NCI-H187 treated with DMSO at 0.1 percent for 48 hours (cell line): ENCODE measurements at places on chromosomes 7 and 10.

DNA sequence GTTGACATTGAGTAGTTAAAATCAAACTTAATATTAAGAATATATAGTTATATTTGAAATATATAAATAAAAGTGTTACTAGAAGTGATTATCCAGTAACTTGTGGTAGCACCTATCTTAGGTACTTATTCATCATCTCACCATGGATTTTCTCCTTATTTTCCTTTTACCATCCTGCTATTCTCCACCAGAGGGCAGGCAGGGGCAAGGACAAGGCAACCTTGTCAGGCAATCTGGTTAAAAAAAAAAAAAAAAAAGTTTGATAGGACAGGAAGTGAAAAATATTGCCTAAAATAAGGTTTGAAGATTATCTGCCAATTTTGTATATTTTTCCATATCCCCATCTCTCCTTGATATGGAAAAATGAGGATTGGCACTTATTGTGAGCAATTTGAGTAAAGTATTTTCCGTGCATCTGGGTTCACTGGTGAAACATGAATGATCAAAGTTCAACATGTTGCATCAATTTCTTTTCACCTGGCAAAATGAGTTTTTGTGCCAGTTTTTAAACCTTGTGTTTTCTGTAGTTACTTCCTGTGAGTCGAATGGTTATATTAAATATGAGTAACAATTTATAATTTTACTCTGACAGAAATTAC, 256.7 kb downstream of the AGMO start:
- peak; percentile 20 for DNase-seq

- DNase-seq, result no peak
Observed at GRCh38 chr10:33237736-33238624, 96.5 kb downstream of the NRP1 start.

- DNase-seq, result no peak
Observed at GRCh38 chr10:97916586-97916985, 66.9 kb downstream of the GOLGA7B start.

GRCh38 chr7:127828843-127829500, 177.0 kb downstream of the SND1 start:
- no peak for DNase-seq

DNA sequence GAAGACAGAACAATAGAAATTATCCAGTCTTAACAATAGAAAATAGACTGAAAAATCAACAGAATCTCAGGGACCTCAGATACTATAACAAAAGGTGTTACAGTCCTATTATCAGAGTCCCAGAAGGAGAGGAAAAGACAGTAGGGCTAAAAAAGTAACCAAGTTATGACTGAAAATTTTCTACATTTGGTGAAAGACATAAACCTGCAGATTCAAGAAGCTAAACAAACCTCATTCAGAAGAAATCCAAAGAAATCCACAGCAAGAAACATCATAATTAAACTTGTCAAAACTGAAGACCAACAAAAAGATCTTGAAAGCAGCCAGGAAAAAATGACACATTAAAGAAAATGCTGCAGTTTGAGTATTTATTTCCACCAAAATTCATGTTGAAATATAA, 41.9 kb downstream of the HECTD2 start:
- DNase-seq, result no peak

DNA sequence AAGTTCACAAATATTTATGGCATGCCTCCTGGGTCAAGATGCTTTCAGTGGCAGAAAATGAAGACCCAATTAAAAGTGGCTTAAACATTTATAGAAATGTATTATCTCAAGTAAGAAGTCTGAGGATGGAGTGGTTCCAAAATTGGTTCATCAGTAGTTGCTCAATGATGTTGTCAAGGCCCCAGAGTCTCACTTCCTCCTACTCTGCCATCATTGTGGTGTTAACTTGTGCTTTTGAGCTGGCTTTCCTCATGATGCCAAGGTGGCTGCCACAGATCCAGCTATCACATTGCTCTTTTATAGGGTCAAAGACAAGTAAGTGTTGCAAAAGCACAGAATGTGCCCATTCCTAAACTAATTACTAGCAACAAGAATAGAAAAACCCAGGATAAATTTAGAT, 404.6 kb upstream of the NRP1 start:
- no peak for DNase-seq

GRCh38 chr7:106731187-106731586, 70.2 kb upstream of the CCDC71L start:
- DNase-seq, result no peak

DNA sequence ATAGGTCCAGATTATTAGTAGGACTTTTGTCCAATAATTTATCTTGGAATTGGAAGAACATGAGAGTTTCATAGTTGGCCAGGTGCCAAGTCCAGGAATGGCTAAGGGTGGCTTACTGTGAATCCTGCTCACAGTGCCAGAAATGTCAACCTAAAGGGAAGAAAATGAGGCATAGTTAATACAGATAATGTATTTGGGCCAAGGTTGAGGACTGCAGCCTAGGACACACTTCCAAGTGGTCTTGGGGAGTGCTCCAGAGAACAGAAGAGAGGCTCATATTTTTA, 78.2 kb downstream of the MAPK8 start:
- no peak for DNase-seq

GRCh38 chr7:87056346-87056745, 3.1 kb downstream of the ELAPOR2 start:
- no peak for DNase-seq

DNA sequence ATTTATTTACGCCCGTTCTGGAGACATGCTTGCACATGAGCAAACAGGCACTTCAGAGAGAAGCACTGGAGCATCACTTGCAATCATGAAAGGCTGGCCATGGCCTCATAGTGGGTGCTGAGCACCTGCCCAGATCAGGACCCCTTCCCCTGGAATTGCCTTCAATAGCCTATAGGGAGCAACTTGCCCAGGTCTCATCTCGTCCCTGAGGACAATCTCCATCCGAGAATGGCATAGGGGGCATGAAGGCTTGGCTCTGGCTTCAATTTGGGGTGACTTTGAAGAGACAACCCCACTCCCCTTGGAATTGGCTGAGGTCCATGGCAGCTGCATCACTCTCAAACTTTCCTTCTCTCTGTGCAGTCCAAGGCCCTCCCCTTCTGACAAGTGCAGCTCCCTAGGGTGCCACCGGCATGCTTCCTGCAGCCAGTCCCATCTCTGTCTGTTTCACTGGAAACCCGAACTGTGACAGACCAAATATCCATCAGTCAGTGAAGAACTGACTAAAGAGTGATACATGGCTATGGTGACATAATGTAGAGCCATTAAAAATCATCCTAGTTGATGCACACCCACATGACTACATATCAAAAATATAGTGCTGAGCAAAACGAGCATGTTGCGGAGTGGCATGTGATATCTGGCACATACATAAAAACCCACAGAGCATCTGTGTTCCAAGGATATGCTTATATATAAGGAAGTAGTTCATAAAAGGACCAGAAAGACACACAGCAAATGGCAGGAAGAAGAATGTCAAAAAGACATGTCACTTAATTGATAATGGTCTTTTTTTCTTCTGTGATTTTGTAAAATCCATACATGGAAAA, 12.4 kb downstream of the GDF2 start:
- DNase-seq, result no peak

DNA sequence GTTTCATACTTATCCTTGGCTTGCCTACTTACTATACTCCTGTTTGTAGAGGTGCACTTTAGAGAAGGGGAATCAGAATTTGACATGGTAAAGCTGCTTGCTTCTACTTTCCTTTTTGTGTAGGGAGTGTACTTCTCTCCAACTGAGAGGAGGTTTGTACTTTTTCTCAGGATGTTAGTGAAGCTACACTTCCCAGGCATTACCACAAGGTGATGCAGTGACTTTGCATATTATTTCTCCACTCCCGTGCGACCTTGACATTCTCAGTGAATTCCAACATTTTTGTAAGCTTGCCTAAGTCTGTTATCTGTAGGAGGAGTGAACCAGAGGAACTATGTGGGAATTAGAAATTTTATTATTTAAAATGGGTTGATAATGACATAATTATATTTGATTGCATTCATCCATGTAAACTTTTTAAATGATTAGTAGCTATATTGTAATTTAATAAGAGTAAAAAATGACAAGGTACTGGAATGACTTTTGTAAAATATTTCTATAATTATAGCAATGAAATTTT, 5.2 kb downstream of the TAX1BP1 start:
- no peak for DNase-seq

- no peak for DNase-seq
Observed at GRCh38 chr10:21402606-21403083, 122.8 kb downstream of the SKIDA1 start.

DNA sequence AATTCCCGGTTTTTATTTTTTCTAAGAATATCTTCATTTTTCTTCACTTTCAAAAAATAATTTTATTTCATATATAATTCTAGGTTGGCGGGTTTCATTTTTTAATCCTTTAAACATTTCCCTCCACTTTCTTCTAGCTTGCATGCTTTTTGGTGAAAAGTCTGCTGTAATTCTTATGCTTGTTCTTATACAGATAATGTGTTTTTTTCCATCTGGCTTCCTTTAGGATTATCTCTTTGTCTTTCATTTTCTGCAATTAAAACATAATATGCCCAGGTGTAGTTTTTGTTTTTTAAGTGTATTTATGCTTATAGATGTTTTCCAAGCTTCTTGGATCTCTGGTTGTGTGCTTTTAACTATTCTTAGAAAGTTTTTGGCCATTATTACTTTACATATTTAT, 341.3 kb upstream of the SEMA3C start:
- no peak for DNase-seq

DNA sequence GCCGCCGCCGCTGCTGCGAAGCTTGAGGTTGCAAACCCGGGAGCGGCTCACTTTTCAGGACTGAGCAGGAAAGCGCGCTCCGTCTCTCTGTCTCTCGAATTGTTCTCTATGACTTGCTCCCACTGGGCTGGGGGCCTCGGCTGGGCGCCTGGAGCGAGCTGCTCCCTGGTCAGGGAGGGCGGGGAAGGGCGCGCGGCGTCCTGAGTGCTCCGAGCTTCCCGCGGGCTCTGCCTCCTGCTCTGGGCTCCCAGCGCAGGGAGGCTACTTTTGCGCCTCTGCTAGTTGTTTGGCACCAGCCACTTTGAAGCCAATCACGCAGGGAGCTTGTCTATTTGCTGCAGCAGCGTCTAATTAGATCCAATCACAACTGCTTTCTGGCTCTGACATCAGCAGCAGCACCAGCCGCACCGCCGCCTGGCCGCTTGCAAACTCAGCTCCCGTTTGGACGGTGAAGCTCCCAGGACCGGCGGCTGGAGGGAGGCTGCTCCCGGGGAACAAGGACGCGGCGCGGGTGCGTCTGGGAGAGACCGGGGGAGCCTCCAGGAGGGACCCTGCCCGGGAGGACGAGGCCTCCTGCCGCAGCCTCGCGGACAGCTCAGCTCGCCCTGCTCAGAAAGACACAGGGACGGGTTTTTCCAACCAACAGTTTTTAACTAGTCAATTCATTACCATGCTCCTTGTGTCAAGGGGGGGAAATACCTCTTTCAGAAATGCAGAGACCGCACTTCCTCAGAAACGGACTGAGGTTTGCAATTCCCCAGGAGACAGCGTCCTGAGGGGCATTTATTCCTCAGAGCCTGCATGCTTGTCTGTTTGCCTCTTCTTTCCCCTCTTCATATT, at the start of gene ADARB2:
Gene ADARB2, minus strand, starts transcription at position 304 of the 840 bp plus-strand sequence.
- peak; percentile 55 for DNase-seq

GRCh38 chr10:11535346-11535959, 76.0 kb downstream of the USP6NL start:
- no peak for DNase-seq

DNA sequence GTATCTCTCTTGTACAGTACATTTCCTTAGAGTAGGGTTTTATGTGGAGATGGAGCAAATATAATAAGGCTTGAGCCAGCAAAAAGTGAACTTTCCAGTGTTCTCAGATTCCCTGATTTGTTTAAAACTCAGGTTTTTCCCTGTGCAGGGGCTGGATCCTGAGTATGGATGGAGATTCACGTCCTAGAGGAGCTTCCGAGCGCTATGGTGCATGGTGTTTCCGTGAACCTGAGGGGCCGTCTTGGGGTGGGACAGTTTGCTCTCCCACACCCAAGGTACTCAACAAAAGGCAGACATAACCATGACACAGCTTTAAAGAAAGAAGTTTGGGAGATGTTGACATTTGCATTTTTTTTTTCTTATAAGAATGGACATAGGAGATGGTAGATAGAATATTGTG, 122.5 kb downstream of the SEC23IP start:
- no peak for DNase-seq

DNA sequence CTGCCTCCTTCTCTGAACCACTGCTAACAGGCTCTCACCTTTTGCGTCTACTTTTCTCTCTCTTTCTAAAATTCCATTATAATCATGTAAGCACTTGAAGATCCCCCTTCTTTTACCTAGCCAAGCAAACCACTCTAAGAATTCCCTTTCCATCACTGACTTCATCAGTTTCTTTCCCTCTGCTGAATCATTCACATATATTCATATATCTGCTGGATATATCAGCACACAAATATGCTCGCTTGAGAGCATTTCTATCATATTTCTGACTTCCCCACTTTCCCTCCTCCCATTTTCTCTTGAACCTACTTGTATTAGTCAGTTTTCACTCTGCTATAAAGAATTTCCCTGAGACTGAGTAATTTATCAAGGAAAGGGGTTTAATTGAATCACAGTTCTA, 84.2 kb upstream of the LRRN3 start:
- no peak for DNase-seq

DNA sequence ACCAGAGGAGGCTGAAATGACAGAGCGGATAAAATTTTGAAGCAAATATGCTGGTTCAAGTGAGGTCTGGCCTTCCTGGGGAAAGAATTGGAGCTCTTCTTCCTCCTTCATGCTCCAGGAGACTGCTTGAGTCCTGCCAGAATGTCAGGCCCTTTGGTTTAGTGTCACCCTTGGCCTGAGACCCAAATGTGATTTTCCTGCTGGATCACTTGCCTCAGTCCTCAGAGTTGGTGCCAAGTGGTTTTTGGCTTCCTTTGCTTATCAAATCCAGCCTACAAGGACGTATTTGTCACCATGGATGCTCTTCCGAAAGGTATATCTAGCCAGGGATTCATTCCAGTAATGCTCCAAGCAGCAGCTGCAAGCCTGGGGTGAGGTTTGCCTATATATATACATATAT, 118.4 kb downstream of the PLPP4 start:
- DNase-seq, result no peak

DNA sequence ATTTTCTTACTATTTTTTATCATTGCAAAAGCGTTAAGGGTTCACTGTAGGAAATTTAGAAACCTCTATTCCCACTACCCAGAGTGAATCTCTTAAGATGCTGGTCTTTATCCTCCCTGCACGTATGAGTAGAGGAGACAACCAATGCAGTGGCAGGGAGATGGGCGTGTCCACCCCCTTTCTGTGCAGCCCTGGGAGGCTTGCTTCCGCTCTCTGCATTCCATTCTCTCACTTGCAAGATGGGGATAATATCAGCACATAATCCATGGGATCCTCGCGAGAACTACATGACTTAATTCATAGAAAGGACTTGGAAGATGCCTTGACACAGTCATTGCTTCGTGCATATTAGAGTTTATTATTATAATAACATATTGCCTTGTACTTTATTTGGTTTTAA, 196.2 kb downstream of the KLF6 start:
- DNase-seq, result no peak

GRCh38 chr7:7581531-7582179, 15.0 kb downstream of the MIOS start:
- no peak for DNase-seq

- DNase-seq, result no peak
Observed at GRCh38 chr7:520503-521161, 986 bp upstream of the PDGFA start.
